Stimulated activated naive CD8-positive, alpha-beta T cell treated with anti-CD3 and anti-CD28 coated beads, Interleukin-15, Interleukin-2, amounts not matched to agents 100 U/mL and 50 U/mL, for 24 hours (primary cell): ENCODE measurements at places on chromosomes 4 and X.

DNA sequence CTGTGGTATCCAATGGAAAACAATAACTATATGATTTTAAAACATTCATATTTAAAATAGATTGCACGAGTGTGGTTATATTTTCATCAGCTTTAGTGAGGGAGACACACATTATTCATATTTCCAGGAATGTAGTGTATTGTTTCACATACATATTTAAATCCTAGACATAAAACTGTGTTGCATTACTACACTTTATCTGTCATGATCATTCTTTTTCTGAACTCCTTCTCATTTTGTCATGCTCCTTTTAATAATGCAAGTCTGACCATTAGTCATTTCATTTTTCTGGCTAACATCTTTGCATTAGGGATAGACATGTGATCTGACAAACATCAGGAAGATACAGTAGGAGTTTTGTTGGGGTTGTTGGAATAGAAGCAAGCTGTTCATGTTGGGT, 1382.7 kb downstream of the PCDH7 start:
- no peak for DNase-seq

GRCh38 chr4:13103382-13104015, 380.6 kb downstream of the RAB28 start:
- DNase-seq = no peak

DNA sequence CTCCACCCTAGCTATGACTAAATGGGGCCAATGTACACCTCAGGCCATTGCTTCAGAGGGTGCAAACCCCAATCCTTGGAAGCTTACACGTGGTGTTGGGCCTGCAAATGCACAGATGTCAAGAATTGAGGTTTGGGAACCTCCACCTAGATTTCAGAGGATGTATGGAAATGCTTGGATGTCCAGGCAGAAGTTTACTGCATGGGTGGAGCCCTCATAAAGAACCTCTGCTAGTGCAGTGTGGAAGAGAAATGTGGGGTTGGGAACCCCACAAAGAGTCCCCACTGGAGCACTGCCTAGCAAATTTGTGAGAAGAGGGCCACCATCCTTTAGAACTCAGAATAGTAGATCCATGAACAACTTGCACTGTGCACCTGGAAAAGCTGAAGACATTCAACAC, 284.1 kb downstream of the ANTXR2 start:
- no peak for DNase-seq

DNA sequence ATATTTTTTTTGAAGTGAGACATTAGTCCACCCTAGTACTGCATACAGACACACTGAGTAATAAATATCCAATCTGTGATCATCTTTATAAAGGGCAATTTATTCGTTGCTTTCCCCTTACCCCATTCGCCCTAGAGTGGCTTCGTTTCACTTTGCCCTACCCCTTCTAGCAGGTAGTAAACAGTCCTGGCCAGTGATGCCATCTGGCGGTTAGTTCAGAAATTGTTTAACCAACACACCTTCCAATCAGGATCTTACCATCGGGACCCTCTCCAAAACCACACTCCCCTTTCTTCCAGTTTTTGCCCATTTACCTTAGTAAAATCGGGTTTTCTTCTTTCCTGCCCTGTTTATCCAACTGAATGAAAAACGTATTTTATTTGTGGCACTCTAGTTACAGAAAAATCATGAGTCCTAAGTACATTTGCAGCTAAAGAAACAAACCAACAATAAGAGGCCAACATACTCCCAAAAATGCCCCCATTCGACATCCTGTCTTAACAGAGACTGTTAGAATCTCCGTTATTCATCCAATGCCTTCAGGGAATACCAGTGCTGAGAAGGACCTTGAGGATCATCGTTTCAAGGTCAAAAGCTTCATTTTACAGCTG, 2.2 kb downstream of the PPA2 start:
- peak; percentile 68 for DNase-seq

DNA sequence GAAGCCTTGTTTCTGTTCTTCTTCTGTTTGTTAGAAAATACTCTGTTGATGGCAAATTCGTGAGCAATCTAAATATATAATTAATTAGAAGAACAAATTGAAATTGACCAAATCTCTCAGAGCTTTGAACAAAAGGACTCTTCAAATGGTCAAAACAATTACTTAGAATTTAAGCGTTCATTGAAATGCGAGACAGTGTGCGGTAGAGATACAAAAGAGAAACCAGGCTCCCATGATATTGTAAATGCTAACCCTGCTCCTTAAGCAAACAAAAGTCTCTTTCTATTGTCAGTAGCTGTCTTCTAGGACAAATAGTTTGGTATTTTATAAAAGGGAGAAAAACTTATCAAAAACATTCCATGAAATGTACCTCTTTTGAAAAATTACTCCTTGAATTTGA, 453.4 kb upstream of the MAGEB2 start:
- DNase-seq = no peak

DNA sequence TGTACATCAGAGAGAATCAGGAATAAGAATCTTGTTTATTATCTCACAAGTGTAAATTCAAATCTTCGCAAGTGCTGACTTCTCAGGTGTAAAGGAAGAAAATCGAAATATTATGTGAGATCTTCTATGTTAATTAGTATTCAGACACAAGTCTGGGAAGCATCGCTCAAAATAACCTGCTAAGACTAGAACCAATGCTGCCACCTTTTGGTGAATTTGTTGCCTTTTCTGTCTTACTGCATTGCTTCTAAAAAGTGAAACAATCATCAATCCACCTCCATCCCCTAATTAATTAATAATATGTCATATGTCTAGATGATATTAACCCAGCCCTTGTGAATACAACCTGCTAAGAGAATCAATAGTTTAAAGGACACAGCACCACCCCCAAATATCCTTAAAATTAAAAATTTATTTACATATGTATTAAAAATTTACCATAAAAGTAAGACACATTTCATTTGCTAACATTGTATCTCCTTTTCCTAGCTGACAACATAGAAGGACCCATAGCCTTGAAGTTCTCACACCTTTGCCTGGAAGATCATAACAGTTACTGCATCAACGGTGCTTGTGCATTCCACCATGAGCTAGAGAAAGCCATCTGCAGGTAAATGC, 3.5 kb downstream of the EPGN start:
- DNase-seq = no peak

GRCh38 chr4:87532109-87532508, 2.9 kb upstream of the SPARCL1 start:
- DNase-seq = no peak

DNA sequence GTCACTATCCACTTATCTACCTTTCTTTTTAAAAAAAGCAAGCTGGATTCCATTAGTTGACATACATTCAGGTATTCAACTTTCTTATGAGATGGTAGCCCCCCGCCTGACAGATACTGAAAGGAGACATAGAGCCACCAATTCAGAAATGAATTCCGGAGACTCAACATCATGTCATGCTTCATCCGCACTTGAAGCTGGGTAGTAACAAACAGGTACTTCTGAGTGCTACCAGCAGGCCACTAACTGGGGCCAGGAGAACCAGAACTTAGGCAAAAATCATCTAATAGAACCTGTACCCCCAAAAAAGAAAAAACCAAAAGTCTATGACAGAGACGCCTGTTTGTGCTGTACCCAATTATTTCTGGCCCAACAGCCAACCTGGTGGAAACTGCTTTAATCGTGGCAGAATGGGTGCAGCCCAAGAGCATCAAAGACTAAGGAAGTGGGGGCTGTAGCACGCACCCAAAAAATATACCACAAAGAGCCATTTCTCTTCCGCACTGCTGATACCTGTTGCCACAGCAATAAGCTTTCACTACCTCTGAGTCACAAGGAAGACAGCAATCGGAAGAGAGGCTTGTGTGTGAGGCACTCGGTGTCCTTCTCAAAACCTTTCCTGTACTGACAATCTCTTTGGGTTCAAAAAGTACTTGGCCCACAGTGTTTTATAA, 84.8 kb downstream of the AFAP1 start:
- DNase-seq = peak; percentile 40

DNA sequence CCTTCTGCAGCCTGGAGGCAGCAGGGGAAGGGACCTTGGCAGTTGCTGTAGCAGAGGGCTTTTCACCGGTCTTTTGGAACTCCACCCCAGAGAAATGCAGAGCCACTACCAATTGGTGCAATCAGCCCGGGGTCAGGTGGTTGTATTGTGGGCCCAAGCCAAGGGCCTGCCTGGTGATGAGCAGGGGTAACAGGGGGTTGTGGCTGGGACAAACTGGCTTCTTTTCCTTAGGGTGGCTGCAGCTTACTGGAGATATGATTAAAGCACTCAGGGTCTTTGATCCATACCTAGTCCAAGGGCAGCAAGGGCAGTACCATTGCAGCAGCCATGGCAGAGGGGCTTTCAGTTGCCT, 28.1 kb downstream of the ENPEP start:
- no peak for DNase-seq

DNA sequence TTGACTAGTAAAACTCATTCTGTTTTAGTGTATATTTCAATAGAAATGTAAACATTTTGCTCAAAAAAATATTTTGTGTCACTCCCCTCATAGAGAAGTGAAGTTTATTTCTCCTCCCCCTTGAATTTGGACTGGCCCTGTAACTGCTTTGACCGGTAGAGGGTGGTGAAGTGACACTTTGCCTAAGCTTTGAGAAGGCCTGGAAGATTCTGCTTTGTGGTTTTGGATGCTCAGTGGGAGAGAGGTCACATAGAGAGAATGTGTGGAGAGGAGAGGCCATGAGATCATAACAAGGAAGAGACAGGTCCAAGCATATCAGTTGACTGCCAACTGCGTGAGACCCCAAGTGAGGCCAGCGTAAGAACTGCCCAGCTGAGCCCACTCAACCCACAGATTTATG, 19.1 kb upstream of the ARX start:
- DNase-seq = no peak

- peak; percentile 9 for DNase-seq
Observed at GRCh38 chr4:25088093-25088952, 57.6 kb upstream of the LGI2 start.

DNA sequence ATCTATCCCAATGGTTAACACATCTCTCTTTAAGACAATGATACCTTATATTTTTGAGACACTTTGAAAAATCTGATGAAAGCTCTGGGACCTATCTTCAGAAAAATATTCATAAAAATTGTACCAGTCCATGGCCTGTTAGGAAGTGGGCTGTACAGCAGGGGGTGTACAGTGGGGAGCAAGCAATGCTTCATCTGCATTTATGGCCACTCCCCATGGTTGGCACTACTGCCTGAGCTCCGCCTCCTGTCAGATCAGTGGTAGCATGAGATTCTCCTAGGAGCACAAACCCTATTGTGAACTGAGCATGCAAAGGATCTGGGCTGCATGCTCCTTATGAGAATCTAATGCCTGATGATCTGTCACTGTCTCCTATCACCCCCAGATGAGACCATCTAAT, 42.6 kb downstream of the C4orf51 start:
- DNase-seq = no peak

- DNase-seq = no peak
Observed at GRCh38 chrX:97070346-97070745, 186.6 kb downstream of the RPA4 start.

DNA sequence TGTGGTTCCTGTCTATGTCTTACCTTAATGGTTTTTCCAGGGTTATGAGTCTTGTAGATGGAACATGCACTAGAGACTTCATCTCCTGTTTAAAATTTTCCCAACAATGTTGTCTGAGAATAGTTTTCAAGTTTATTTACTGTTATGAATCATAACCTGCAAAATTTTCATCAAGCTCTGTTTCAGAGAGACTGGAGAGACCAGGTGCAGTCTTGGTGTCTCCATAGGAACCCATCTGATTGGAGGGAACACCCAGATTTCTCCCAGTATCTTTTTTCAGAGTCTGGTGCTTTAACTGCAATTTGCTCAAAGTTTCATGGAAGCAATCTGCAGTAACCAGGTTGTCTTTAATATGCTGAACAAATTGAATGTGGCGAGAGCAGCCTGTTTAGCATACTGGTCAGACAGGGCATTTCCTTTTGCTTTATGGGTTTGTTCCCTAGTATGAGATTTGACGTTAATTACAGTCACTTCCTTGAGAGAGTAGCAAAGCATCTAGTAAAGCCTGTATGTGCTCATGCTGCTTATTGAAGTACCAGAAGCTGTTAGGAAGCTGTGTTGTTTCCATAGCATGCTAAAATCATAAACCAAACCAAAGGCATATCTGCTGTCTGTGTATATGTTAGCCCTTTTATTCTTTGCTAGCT, 18.8 kb upstream of the VSIG1 start:
- DNase-seq = no peak

GRCh38 chr4:31793907-31794306, 1073.7 kb downstream of the PCDH7 start:
- DNase-seq = no peak

- DNase-seq = no peak
Observed at GRCh38 chr4:3336382-3337356, 43.8 kb downstream of the RGS12 start.

GRCh38 chr4:24434241-24434640, 150.1 kb downstream of the DHX15 start:
- DNase-seq = no peak
